ENCODE measurements at places on chromosomes 13 and 19.

GRCh38 chr13:20489185-20489820 is 36.4 kb downstream of the CRYL1 start:
- DNase-seq, result no peak

GRCh38 chr19:42229855-42230351 is 9.8 kb downstream of the ZNF526 start:
- DNase-seq, result no peak

DNA sequence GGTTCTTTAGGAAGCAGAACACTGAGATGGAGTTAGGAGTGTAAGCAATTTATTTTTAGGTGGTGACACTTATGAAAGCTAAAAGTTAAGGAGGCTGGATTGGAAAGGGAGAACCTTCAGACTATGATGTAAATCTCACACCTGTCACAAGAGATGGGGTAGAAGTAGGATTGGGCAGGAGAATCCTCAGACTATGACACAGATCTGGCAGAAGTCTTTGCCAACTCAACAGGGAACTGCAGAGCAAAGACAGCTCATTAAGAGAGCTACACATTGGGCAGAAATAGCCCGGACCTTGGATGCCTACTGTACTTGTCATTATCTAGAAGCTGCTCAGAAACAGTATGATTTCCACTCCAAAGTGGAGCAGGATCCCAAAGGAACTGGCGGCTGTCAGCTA is 134.4 kb downstream of the DNAJC15 start:
- DNase-seq, result no peak

DNA sequence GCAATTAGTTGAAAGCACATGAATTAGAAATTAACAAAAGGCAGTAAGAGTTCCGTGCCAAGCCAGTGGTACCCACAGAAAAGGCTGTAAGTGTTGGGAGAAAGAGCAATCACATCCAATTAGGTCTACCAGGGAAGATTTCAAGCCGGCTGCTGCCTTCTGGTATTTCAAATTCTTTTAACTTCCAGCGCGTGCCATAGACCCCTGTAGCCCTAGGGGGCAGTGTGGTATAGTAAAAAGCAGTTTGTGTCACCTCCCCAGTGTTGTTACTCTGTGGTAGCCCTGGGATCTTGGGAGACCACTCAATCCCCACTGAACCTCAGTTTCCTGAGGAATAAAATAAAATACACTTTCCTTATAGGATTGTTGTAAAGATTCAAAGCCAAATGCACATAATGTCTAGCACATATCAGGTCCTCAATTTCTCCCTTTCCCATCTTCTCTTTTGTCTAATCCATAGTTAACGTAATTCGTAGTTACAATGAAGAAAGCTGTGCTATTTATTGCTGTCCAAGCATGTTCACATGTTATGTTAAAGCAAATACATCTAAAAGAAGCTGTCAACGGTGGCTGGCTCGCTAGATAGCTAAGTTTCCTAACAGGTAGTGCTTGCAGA is 230.2 kb downstream of the TDRD3 start:
- peak; percentile 14 for DNase-seq

GRCh38 chr13:90068658-90069057 is 1278.8 kb upstream of the MIR17HG start:
- no peak for DNase-seq

DNA sequence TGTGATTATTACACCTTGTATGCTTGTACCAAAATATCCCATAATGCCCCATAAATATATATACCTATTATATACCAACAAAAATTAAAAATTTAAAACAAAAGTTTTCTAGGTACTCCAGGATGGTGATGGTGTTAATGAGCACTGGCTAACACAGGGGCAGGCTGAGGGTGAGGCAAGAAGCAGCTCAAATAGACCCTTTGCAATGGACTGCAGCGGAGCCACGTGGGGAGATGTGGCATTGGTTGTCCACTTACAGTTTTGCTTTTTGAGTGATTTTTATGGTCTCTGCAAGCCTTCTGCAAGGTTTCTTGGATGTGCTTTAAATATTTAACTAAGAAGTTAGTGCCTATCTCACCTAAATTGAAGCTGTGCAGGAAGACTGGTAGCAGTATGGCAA is 132.9 kb downstream of the RAP2A start:
- DNase-seq, result no peak

- no peak for DNase-seq
These were observed 58.7 kb upstream of the KLF5 start for GRCh38 chr13:73000027-73000674.

GRCh38 chr13:84139561-84140158 is 257.4 kb upstream of the SLITRK1 start:
- no peak for DNase-seq

DNA sequence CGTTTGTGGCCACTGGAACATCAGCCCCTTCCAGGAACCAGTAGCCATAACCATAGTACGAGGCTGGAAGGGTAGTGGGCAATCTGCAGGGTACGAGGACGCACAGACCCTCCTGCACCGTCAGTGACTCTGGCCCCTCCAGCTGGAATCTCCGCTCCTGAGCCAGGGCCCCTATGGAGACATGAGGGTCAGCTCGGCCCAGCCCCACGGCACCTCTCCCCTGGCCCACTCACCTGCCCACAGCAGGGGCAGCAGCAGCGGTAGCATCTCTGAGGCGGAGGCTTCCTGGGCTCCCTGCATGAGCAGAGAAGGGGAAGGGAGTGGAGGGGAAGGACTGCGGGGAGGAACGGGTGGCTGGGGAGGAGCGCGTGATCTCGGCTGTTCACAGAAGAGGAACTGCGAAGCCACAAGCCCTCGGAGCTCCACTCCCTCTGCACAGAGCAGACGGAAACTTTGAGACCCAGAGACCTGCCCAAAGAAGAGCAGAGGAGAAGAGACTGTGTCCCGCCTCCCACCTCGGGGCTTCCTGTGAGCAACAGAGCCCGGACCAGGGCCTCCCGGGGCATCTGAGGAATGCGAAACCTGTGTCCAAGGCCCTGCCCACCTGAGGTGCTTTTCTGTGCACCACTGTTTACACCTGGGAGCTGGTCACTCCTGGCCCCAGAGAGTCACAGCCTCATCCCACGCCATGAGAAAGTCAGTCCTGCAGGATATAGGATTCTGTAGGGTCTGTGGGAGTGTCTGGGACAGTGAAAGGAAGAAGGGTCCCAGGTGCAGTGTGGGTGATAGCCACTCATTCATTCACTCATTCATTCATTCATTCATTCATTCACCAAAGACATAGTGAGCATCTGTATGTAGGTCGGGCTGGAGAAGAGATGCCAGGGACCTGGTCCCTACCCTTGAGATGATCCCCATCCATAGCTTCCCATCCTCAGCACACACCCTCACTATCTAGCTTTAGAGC is at the start of gene SIGLEC6:
Gene SIGLEC6, minus strand, starts transcription at position 322 of the 967 bp plus-strand sequence. Its CDS starts 22 bp downstream, at position 300.
- DNase-seq, result no peak

DNA sequence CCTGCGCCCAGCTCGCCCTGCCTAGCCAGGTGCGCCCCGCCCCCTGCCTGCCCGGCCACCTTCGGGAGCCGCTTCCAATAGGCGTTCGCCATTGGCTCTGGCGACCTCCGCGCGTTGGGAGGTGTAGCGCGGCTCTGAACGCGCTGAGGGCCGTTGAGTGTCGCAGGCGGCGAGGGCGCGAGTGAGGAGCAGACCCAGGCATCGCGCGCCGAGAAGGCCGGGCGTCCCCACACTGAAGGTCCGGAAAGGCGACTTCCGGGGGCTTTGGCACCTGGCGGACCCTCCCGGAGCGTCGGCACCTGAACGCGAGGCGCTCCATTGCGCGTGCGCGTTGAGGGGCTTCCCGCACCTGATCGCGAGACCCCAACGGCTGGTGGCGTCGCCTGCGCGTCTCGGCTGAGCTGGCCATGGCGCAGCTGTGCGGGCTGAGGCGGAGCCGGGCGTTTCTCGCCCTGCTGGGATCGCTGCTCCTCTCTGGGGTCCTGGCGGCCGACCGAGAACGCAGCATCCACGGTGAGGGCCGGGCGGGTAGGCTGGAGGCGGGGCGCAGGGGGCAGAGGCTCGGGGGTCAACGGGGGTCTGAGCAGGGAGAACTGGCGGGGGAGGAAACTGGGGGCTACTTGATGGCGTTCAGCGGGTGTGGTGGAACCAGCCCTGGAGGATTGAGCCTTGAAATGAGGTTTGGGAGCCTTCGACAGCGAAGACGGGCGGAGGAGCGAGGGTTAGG is at the start of gene SPINT2:
Gene SPINT2, plus strand, starts transcription at position 88 of the 727 bp plus-strand sequence. Its CDS starts 320 bp downstream, at position 408.
- no peak for DNase-seq

DNA sequence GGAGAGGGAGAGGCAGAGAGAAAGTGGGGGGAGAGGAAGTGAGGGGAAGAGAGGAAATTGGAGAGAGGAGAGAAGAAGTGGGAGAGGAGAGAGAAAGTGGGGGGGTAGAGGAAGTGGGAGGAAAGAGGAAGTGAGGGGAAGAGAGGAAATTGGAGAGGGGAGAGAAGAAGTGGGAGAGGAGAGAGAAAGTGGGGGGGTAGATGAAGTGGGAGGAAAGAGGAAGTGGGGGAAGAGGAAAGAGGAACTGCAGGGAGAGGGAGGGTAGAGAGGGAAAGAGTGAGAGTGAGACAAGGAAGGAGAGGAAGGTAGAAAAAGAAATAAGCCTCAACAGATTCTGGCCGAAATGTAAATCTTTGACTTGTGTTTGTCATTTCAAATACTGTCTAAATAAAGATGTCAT is 146.6 kb downstream of the KLF12 start:
- no peak for DNase-seq

- no peak for DNase-seq
These were observed 13.6 kb downstream of the HAS1 start for GRCh38 chr19:51710163-51710562.

- no peak for DNase-seq
These were observed 2.5 kb downstream of the ITM2B start for GRCh38 chr13:48235341-48236135.

GRCh38 chr19:653425-653824 is 9.6 kb downstream of the RNF126 start:
- no peak for DNase-seq

- no peak for DNase-seq
These were observed 2.9 kb downstream of the FOSB start for GRCh38 chr19:45470762-45471081.

DNA sequence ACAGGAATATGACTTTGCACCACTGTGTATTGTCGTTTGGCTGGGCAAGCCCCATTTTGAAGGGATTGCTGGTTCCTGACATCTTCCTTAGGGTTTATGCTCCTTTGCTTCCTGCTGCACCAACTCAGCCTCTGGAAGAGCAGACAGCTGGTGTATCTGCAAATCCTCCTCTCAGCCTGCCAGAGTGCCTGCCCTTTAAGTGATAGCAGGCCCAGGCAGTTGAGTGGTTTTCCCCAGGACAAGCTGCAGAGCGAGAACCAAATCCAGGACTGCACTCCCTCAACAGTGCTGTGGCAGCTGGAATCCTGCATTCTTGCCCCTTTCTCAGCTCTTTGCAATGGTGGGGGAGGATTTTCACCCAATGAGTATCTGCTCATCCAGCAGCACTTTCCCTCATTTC is 85.5 kb downstream of the ZNF429 start:
- DNase-seq, result no peak

- no peak for DNase-seq
These were observed 386.3 kb downstream of the KCTD12 start for GRCh38 chr13:76499891-76500290.

DNA sequence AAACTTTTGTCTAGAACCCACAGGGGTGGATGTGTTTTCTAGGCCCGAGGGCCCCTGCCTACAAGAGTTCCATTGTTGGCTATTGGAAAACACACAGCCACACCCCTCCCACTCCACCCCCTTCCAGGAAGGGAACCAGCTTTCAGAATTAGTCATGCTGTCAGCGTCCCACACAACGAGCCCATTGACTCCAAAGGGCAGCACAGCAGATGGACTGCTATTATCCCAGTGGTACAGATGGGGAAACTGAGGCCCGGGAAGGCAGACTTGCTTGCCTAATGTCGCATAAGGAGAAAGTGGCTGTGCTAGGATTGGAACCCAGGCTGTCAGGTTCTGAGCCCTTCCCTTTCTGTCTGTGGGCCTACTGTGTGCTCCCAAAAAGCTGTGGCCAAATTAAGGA is 8.1 kb upstream of the FXYD3 start:
- no peak for DNase-seq

DNA sequence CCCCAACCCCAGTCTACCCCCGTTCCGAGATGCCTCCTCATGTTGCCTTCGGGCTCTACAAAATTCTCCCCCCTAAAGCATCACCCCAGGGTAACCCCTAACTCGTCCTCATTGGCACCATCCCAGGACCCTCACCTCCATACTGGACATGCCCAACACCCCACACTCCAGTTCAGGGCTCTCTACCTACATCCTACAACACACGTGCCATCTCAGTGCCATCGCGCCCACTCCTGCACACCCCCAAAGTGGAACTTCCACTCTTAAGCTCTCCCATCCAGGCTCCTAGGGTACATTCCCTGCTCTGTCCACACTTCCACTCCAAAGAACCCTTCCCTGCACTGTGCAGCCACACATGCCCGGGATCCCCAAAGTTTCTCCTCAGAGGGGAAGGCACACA is 827 bp upstream of the FKRP start:
- no peak for DNase-seq

- no peak for DNase-seq
These were observed 10.4 kb downstream of the NUDT19 start for GRCh38 chr19:32702010-32702409.
